ENCODE measurements at places on chromosomes 2 and 18. TPM values are rescaled to one million over a fixed set of nuclear protein-coding genes. Genes with fewer than 3 reads are reported as not detected.

Gene CEP76
- 5.2 TPM for total RNA-seq

Gene SPHKAP
- 0.41 TPM for total RNA-seq

Gene CTDSP1
- 182 TPM for total RNA-seq

Gene CCL20
- not detected for total RNA-seq

GRCh38 chr2:240155048-240155744, 14.7 kb upstream of the OTOS start:
- no peak for DNase-seq

DNA sequence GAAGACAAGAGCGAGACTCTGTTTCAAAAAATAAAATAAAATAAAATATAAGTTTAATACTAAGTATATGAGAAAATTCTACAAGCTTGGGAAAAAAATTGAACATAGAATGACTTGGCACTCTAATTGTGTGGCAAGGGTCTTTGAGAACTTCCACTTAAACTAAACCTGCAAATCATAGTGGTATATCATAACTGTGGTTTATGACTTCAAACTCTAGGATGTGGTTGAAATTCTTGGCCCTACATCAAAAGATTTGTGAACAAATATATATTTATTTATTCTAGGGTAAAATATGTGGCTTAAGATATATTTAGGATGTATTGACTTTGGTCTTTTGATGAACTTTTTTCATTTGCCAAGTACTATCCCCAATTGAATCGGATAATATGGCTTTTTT, 3.1 kb upstream of the FAM171B start:
- no peak for DNase-seq

DNA sequence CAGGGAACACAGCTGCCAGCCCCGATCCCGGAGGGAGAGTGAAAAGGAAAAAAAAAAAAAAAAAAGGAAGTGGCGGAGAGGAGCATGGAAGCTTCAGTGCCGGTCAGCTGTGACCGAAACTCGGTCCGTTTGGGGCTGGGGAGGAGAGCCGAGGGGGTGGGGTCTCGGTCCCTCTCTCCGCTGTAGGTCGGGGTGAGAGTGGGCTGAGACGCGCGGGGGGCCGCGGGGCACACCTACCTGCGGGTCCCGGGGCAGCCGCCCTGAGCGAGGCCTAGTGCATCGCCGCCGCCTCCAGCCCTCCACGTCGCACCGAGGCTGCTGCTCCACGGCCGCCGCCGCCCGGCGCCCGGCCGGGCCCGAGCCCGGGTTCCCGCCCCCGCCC, 536 bp downstream of the VPS54 start:
- no peak for DNase-seq

DNA sequence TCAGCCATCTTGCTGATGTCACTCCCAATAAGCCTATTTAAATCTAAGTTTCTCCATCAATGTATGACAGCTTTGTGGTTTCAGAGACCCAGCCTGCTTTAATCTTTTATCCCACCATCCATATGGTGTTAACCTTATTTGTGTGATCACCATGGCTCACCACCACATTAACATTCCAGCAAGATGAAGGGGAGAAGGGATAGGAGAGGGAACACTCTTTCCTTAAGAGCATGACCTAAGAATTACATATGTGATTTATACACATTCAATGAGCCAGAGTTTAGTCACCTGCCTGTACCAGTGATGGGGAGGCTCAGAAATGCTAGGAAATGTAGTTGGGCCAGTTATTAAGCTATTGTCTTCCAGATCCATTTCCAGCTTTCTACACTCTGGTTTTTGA, 44.5 kb upstream of the CHN1 start:
- DNase-seq, result no peak

DNA sequence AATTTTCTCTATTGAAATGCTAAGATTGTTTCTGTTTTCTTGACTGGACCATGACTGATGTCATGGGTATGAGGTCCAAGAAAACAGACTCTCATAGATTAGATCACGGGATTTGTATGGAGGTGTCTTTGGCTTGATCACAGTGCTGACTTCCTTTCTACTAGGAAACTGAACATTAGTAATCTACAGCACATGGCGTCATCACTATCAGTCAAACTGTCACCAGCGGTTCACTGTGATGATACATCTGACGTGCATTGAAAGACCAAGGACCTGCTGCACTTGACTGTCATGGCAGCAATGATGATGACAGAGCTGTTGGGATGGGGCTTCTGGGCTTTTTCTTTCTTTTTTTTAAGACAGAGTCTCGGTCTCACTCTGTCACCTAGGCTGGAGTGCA, 28.2 kb upstream of the IMPA2 start:
- no peak for DNase-seq

DNA sequence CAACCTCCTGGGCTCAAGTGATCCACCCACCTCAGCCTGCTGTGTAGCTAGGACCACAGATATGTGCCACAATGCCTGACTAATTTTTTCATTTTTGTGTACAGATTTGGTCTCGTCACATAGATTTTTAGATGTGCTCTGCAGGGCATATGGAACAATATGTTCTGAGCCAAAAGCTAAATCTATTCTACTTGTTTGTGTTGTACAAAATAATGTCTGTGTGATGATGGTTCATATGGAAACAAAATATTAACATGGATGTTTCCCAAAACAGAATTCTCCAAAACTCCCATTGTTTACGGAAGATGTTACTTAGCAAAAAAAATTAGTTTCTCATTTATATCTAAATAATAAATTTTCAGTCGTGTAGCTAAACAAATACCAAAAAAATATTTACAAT, 12.6 kb upstream of the KLHL23 start:
- no peak for DNase-seq

- no peak for DNase-seq
Measured at GRCh38 chr2:172849519-172850217, 114.0 kb downstream of the RAPGEF4 start.

DNA sequence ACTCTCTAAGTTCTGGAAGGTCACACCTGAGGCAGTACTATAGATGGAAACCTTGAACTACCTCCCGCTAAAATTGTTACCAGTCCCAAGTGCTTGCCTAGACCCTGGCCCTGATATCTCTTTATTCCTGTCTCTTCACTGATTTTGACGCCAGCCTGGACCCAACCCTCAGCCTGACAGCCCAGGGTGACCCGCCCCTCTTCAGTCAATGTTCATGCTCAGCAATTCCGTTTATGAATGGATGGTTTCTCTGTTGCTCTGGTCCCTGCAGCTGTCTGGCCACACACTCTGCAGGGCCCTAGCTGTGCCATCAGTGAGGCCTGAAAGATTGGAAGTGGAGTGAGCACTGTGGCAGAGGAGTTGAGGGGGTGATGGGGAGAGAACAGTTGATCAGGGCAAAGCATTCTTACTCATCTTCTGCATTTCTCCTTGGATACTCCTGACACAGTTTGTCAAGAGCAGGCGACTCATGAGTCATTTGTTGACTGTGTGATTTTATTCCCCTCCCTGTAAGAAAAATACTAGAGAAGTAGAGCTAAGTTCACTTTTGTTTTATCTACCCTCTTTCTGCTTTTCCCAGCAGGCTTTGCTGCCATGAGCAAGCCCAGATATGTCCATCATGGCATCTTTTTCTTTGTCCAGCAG, 46.0 kb downstream of the NPAS2 start:
- no peak for DNase-seq

- no peak for DNase-seq
Measured at GRCh38 chr2:174931724-174932123, 73.5 kb downstream of the CHN1 start.
